ENCODE measurements at places on chromosomes 12 and 14. TPM values are rescaled to one million over a fixed set of nuclear protein-coding genes. Genes with fewer than 3 reads are reported as not detected.
A peak's percentile ranks its signal among the peaks of the same experiment; 100 is the strongest.

- no peak for DNase-seq
These were observed 30.8 kb upstream of the BDKRB2 start for GRCh38 chr14:96173636-96174475.

- DNase-seq: no peak
These were observed 7.8 kb upstream of the PLXNC1 start for GRCh38 chr12:94140556-94140955.

DNA sequence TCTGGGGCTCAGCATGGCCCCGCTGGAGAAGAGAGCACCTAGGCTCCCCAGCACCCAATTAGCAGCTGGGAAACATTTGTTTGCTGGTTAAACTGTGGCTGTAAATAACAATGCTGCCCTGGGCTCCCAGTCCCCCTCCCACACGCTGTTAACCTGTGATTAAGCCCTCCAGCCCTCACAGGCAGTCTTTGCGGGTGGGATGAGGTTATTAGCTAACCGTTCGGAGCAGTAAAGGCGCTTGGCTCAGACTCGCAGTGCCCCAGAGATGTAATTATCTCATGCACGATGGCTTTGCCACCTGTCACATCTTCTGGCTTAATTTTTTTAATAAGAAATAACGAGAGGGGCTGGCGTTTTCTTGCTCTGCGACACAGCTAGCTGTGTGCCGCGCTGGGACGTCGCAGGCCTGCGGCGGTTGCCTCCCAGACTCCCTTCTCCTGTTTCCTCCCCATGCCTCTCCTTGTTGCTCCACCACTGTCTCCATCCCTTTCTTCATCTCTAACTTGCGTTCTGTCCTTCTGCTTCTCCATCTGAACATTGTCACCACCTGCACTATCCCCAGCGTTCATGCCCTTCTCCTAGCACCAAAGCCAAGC, 239.2 kb upstream of the FKBP4 start:
- DNase-seq: no peak

- DNase-seq: no peak
These were observed 49.2 kb upstream of the GTF2A1 start for GRCh38 chr14:81269979-81270375.

DNA sequence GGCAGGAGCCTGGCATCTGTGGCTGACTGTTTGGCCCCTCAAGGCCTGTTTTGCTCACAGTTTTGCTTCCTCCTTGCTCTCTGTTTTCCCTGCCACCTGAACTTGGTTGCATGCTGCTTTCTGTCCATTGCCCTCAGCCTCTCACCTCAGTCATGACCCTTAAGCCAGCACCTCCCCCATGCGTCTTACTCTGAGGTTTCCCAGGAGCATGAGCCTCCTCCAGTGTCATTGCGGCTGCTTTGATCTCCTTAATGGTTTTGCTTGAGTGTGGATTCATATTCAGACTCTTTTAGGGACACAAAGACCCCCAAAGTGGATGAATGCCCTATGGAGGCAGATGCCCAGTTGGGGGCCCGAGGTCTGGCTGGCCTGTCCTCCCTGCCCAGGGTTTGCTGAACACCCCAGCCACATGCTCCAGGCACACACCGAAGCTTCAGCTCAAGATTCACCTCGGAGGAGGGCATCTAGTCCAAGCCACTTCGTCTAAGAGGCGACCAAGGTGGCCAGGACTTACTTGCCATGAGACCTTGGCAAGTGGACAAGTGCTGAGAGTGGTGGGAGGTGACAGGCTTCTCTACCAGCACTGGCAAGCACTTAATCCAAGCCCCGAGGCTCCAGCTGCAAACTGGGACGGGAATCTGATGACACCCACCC, 95.4 kb upstream of the DIO3 start:
- DNase-seq: no peak

DNA sequence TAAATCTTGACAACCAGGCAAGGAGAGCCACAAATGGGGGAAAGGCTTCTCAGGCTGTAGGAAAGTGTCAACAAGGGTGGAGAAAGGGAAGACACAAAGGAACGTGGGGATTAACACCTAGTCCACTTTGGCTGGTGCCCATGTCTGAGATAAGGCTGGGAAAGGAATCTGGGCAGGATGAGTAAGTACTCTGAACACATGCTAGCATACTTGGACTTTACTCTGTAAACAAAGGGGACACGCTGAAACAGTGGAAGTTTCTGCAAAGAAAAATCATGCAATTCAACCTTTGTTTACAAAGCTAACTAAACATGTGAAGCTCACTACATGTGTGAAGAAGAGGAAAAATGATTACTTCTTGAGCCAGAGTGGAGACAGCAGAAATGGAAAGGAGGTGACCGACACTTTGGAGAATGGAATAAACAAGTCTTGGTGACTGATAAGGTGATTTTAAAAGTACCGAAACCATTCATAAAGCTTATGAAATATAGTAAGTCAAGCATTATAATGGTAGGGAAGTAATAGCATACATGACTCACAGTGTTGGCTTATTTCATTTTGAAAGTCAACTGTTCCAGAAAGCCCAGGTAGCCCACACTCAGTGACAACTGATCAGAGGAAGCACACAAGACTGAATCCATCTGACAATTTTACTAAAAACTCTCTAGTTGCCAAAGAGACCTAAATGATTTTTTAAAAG, 13.2 kb downstream of the CPNE8 start:
- DNase-seq: no peak

- no peak for DNase-seq
These were observed 38.0 kb upstream of the FBXO21 start for GRCh38 chr12:117228239-117228638.

GRCh38 chr12:53703756-53704155, 23.5 kb downstream of the CALCOCO1 start:
- DNase-seq: no peak

- no peak for DNase-seq
These were observed 63.1 kb downstream of the B4GALNT3 start for GRCh38 chr12:522692-523378.

DNA sequence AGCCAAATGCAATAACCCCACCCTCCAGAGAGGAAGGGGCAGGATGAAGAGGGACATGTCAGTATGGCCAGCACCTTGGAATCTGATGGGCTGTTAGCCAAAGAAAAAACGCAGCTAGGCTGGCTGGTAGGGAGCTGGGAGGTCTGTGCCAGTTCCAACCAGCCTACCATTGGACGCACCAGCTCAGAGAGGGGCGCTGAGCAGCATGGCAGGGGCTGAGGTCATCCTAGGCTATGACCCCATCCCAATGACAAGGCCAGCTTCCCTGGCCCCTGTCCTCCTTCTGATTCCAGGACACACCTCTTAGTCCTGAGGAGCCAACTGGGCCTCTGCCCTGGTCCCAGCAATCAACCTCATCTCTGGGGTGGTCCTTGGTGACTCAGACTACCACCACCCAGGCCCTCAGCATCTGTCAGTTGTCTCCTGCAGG, 12.2 kb downstream of the ACTN1 start:
- peak; percentile 42 for DNase-seq

GRCh38 chr12:5407034-5407856, 24.7 kb upstream of the NTF3 start:
- DNase-seq: no peak

GRCh38 chr12:105057174-105057573, 27.1 kb downstream of the ALDH1L2 start:
- DNase-seq: no peak

- DNase-seq: peak; percentile 90
These were observed 645 bp downstream of the FOXA1 start for GRCh38 chr14:37594238-37594970.

- DNase-seq: no peak
These were observed 80.0 kb downstream of the IFNG-AS1 start for GRCh38 chr12:68069275-68069674.

GRCh38 chr12:105206686-105207374, 29.1 kb downstream of the APPL2 start:
- no peak for DNase-seq

GRCh38 chr12:52147367-52147963, 44.3 kb downstream of the KRT80 start:
- DNase-seq: peak; percentile 98

- no peak for DNase-seq
These were observed 196.2 kb downstream of the CACNA1C start for GRCh38 chr12:2248901-2249381.

DNA sequence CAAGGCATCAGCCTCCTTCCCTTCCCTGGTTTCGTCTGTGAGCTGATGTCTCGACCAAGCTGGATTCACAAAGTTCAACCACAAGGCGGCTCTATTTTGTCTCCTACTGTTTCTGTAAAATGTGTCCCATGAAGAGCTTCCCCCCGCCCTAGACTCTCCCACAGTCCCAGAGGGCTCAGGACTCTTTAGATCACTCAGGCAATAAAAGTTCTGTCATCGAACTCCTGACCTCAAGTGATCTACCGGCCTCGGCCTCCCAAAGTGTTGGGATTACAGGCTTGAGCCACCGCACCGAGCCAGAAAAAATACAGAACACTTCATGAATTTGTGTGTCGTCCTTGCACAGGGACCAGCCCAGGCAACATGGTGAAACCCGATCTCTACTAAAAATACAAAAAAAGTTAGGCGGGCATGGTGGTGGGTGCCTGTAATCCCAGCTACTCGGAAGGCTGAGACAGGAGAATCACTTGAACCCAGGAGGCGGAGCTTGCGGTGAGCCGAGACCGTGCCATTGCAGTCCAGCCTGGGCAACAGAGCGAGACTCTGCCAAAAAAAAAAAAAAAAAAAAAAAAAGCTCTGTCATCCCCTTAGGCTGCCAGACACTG, 149.4 kb downstream of the BCL11B start:
- DNase-seq: no peak

DNA sequence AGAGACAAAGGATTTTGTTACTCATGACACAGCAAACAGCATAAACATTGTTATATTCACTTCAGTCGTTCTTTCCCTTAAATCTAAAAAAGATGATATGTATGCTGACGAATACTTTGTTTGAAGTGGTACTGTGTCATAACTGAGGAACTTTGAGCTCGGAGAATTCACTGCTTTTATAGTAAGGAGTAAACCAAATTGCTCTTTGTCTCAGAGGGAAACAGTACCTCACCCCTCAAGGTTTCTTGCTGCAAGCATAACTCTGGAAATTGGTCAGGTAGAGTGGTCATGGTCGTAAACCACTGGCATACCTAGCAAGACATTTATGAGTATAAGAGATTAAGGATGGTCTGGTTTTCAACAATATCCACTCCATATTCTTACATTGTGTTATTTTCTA, 160.2 kb upstream of the OR4E1 start:
- no peak for DNase-seq

DNA sequence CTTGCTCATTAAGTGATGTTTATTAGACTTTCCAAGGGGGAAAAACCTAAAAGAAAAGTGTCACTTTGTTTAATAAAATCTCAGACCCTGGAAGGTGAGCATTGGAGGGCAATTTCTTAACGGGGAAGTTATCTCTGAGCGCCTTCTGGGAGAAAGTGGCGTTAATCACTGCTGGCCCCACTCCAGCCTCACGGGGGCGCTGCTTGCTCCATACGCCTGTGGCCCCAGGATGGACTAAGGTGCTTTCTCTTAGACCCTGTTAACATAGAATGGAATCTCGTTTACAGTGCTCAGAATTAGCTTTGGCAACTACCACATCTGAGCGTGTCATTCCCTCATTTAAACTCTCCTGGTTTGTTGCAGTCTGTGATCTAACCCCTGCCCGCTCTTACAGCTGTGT, 16.4 kb upstream of the PRIMA1 start:
- DNase-seq: no peak

- DNase-seq: no peak
These were observed 36.6 kb downstream of the ETV6 start for GRCh38 chr12:11686120-11686519.

- DNase-seq: no peak
These were observed 890 bp downstream of the TEP1 start for GRCh38 chr14:20412411-20412810.

- DNase-seq: no peak
These were observed 48.8 kb downstream of the LRCOL1 start for GRCh38 chr12:132561427-132562156.

- DNase-seq: no peak
These were observed 7.0 kb downstream of the NIN start for GRCh38 chr14:50823762-50824636.

GRCh38 chr12:125742413-125742812, 677.2 kb downstream of the AACS start:
- DNase-seq: no peak

DNA sequence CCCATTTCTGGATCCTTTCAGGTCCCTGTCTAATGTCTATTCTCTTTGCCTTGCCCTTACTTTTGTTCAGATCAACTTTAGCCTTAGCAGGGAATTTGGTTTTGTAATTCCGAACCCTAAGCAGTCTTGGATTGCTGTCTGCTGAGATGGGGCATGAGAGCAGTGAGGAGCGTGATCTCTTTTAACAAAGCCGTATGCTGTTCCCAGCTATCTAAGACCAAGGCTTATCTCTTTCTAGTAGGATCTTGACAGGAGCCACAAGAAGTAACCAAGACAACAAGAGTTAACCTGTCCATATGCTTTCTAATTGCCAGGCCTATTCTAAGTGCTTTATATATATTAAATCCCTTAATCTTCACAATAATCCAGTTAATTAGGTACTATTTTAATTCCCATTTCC, 4.5 kb upstream of the DHRS7 start:
- no peak for DNase-seq

DNA sequence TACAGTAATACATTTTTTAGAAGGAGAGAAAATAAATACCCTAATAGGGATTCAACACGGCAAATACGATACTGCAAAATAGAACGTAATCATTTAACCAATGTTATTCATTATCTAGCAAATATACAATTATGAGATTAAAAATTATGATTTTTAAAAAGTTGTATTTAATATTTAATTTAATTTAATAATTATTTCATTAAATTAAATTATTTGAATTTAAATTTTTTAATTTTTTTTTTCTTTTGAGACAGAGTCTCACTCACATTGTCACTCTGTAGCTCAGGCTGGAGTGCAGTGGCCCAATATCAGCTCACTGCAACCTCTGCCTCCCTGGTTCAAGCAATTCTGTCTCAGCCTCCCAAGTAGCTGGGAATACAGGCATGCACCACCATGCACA, 42.0 kb downstream of the GXYLT1 start:
- no peak for DNase-seq

- DNase-seq: no peak
These were observed 22.2 kb downstream of the FCF1 start for GRCh38 chr14:74735125-74735524.

- no peak for DNase-seq
These were observed 52.0 kb upstream of the RIMBP2 start for GRCh38 chr12:130768120-130768519.

PPP1R36 gene
- total RNA-seq: 2.0 TPM

SLC17A8 gene
- total RNA-seq: not detected

NT5DC3 gene
- 12.4 TPM for total RNA-seq

PUS7L gene
- 12.7 TPM for total RNA-seq

P3H3 gene
- total RNA-seq: 25.7 TPM

KLRG1 gene
- 0.36 TPM for total RNA-seq

PKP2 gene
- 28.0 TPM for total RNA-seq

Measured in prostate gland (tissue), 2 donors.